ENCODE measurements at places on chromosomes 6 and 20.
A peak's percentile ranks its signal among the peaks of the same experiment; 100 is the strongest.

DNA sequence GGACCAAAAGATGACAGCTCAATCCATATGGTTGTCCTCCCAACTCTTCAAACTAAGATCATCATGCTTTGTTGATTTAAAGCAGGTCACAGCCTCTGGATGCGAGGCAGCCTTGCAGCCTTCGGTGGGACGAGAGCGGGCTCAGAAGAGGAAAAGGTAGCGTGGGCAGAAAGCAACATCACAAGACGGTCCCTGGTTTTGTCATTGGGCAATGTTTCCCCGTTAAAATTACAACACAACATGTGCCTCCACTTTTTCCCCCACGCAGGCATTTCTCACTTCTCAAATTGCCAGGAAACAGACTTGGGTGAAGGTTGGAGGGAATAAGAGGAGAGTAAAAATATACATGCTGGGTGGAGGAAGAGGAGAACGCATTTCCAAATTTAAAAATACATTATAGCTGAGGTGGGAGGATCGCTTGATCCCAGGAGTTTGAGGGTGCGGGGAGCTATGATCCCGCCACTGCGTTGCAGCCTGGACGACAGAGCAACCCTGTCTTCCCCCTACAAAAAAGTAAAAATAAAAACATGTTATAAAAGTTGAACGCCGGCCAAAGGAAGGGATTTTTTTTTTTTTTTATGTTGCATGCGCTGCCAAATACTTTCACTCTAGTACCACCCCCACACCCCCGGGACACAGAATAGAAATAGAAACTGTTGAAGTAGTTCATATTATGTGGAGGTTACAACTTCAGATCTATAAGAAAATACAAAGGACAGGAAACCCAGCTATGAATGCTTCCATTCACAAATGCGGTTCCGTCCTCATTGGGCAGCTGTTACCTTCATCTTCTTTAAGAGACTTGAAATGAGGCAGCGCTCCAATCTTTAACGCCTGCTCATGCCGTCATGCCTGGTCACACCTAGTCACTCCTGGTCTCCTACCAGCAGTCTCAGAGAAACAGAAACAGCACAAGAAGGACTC is 13.9 kb upstream of the NAA20 start:
- DNase-seq = no peak

GRCh38 chr6:132751306-132751705 is 6.4 kb downstream of the VNN2 start:
- DNase-seq = no peak

DNA sequence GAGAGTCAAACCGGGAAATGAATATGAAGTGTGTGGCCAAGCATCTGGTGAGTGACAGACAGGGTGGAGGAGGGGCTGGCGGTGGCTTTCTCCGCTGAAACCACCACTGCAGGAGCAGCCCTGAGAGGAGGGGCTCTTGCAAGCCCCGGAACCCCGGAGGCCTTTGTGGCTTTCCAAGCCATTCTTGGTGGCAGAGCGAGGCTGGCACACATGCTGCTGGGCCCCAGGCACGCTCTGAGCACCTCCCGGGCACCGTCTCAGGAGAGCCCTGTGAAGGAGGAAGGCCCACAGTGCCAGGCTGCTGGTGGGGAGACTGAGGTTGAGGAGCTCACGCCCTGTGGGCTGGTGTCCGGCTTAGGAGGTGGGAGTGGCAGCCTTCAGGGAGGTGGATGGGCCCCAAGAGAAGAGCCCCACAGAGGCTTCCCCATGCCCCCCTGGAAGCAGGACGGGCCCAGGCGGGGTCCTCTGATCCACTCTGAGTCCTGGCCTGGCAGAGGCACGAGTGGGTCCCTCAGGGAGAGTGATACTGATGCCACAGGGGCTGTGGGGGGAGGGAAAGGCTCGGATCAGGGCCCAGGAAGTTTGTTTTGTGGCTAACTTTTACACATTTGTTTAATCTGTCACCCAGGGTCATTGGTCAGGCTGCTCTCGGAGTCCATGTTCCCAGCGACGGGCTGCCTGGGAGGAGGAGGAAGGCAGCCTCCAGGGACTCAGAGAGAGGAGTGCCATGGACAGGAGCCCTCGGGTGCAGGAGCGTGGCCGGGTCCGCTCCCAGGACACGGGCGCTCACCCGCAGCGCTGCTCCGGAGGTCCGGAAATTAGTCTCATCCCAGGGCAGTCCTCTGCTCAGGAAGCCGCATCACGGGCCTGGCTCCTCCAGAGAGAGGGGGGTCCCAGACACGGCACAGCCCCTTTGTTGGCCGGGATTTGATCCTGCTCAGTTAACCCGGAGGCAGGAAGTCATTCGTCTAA is 170.7 kb downstream of the ERMARD start:
- no peak for DNase-seq

DNA sequence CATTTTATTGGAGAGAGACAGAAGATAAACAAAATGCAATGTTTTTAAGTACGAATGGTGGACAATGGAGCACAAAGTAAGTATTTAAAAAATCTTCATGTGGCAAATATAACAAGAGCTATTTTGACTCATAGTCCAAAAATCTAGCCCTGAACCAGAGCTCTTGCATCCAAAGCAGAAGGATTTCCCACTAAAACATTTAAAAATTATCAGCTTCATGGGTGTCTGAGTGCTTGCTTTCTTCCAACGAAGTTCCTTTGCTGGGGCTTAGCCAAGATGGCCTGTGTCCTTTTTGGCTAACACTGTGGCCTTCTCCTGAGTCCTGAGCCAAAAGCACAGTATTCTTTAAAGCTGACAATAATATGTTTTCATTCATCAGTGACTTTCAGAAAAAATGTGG is 161.7 kb downstream of the RIMS1 start:
- DNase-seq = no peak

DNA sequence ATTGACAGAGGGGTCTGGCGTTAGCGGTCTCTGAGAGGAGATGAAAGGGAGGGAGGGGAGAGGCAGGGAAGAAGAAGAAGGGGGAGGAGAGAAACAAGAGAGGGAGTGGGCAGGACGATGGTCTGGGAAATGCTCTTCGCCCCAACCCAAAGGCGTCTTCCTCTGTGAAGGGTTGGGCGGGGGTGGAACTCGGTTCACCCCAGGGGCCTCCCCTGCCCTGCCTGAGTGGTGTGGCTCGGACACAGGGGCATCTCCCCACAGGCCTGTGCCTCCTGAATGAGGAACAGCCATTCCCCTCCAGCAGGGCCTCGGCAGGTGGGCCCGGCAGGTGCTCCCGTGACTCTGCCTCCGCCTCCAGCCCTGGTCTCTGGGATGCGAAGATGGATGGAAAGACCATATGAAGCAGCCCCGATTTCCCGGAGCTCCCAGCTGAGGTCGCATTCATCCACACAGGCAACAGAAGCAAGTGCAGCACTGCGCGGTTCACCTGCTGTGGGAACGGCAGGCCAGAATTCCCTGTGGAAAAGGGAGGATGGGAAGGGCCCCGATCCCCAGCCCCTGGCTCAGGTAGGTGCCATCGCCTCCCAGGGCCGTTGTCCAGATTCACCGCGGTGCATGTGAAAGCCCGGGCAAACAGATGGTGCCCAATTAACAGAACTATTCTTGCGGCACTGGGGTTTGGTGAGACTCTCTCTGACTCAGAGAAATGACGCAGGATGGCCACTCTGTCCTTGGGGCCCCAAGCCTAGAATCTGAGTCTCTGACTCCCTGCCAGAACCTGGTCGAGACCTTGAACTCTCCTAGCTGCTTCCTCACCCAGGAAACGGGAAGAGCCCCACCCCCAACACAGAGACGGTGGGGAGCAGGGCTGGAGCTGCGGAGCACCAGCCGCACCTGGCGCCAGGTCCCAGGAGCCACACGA is 29.4 kb upstream of the RPS6KA2 start:
- no peak for DNase-seq

DNA sequence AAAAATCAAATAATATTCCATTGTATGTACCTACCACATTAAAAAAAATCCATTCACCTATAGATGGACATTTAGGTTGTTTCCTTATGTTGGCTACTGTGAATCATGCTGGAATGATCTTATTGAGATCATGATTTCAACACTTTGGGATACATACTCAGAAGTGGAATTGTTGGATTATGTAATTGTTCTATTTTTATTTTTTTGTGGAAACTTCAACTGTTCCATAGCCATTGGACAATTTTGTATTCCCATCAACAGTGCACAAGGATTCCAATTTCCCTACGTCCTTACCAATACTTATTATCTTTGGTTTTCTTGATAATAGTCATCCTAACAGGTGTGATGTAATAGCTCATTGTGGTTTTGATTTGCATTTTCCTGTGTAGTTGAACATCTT is 834.0 kb downstream of the MAFB start:
- DNase-seq = no peak

GRCh38 chr6:127460465-127460864 is 1.3 kb upstream of the KIAA0408 start:
- no peak for DNase-seq

DNA sequence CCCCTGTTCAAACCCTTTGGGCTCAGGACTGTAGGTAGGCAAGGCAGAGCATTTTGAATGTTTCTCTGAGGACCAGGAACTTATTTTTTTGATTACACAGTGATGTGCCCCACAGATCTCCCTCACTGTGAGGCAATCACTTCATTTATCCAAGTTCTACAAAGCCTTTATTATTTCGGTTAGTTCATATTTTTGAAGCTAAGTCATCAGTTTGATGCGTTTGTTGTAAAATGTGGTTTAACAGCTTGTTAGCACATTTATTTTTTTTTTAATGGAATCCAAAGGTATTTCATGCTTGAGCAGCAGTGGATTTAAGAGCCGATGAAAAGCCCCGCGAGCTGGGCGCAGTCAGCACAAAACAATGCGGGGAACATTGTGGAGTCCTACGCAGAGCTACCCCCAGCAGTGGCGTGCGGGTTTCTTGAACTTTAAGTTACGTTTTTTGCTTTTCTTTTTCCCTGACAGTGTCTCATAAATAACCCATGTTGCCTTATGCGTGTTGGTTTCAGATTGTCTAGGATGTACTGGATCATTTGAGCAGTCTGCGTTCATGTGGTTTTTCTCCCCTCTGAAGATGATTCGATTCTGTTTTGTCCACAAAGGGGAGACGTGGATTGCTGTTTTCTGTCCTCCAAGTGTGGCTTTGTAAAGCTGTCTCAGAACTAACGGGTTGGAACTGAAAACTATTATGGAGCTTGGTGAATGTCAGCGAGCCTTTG is 233.6 kb upstream of the BMP2 start:
- DNase-seq = no peak

DNA sequence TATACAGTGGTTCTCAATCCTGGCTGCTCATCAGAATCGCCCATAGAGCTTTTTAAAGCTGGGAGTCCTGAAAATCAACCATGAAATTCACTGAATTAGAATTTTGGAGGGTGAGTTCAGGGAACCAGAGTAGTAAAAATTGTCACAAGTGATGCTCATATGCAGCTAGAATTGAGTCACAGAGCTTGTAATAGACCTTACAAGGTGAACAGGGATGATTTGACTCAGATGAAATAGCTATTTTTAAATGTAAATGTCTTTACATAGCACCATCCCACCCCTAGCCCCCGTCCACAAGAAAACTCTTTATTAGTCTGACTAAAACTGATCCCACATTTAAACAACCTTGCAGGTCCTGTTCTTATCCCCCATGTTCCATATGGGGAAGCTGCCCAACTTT is 531.7 kb downstream of the LMBRD1 start:
- no peak for DNase-seq

GRCh38 chr6:72857791-72858585 is 236.1 kb downstream of the KCNQ5 start:
- no peak for DNase-seq

GRCh38 chr6:41155132-41155805 is 1.1 kb upstream of the TREML1 start:
- DNase-seq = no peak

DNA sequence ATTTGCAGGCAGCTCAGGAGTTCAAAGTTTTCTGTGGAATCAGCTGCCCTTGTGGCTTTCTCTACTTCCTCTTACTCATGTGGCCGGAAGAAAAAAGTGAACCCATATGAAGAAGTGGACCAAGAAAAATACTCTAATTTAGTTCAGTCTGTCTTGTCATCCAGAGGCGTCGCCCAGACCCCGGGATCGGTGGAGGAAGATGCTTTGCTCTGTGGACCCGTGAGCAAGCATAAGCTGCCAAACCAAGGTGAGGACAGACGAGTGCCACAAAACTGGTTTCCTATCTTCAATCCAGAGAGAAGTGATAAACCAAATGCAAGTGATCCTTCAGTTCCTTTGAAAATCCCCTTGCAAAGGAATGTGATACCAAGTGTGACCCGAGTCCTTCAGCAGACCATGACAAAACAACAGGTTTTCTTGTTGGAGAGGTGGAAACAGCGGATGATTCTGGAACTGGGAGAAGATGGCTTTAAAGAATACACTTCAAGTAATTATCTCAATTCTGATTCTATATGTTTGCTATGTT is 1.1 kb downstream of the MGME1 start:
- DNase-seq = no peak

DNA sequence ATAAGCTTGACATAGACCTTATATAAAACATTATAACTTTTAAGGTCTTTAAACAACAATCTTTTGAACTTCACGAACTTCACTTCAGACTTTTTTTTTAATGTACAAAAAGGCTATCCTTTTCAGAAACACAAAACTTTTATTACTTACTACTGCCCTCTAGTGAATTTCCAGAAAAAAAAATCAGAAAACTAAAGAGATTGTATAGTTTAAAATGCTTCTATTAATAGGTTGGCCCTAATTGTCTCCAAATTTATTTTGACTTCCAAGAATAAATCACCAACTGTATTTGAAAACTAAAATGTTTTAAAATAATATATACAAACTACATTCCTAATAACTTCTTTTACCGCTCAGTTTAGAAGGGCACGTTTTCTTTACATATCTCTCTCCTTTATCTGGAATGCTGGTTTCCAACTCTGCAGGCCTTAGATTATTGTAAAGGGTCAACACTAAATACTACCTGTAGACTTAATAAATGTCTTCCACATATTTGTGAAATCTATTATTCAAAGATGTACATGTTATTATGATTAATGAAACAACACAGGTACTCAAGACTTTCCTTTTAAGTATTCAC is 66.8 kb downstream of the LMBRD1 start:
- no peak for DNase-seq

GRCh38 chr20:47035026-47035590 is 140.5 kb downstream of the EYA2 start:
- peak; percentile 25 for DNase-seq

GRCh38 chr20:35434085-35435005 is 3.7 kb downstream of the GDF5 start:
- DNase-seq = no peak

GRCh38 chr20:1686151-1686748 is 28.7 kb upstream of the SIRPG start:
- no peak for DNase-seq

DNA sequence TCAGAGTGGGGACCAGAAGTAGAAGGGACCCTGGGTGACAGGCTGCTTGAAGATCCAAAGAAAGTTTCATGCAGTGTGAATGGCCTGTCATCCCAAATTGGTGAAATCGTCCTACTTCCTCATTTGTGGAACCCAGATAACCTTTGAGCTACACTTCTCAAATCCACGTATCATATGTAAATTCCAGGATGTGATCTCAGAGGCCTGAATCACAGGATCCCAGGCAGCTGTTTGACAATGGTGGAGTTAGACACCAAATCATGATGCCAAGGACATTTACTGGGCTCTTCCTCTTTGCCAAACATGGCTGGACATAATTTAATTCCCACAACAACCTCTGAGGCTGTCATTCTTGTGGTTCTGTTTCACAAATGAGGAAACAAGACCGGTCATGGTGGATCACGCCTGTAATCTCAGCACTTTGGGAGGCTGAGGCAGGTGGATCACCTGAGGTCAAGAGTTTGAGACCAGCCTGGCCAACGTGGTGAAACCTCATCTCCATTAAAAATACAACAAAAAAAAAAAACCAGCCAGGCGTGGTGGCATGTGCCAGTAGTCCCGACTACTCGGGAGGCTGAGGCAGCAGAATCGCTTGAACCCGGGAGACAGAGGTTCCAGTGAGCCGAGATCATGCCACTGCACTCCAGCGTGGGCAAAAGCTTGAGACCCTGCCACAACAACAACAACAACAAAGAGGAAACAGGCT is 39.9 kb upstream of the TTPAL start:
- no peak for DNase-seq

- DNase-seq = no peak
Measured at GRCh38 chr6:77816766-77817270, 164.0 kb downstream of the MEI4 start.
